ENCODE measurements at places on chromosomes 16 and 17.

DNA sequence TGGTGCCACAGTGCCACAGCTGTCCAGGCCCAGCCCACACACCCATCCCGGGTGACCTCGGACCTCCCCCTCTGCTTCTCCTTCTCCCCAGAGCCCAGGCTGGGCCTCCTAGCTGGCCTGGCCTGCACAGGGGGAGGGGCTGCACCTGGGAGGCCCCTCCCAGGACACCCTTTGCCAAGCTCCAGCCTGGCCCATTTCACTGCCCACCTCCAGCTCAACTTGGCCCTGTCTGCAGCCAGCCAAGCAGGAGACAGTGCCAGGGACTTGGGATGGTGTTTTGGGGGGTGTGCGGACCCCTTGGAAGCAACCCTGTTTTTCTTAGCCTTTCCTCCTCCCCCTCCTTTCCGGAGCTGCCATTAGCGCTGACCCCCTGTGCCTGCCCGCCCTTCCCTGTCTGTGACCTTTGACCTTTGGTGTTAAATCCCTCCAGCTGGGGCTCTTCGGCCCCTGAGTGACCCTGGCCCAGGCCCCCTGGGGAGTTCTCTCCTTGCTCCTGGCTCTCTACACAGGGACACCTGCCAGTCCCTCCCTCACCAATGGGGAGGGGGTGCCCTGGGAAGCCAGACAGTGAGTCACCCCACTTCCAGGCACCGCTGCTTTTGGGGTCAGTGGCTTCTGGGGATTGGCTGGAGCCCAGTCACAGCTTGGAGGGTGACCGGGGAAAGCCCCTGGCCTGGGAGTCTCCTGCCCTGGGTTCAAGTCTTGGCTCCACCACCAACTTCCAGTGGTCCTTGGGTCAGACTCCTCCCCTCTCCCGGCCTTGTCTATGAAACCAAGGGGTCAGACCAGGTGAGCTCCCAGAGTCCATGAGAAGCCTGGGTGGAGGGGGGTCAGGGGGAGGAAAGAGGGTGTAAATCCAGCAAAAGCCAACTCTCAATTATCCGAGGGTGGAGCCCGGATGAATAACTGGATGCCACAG lies 1.9 kb downstream of the GLIS2 start:
- peak; percentile 58 for DNase-seq

DNA sequence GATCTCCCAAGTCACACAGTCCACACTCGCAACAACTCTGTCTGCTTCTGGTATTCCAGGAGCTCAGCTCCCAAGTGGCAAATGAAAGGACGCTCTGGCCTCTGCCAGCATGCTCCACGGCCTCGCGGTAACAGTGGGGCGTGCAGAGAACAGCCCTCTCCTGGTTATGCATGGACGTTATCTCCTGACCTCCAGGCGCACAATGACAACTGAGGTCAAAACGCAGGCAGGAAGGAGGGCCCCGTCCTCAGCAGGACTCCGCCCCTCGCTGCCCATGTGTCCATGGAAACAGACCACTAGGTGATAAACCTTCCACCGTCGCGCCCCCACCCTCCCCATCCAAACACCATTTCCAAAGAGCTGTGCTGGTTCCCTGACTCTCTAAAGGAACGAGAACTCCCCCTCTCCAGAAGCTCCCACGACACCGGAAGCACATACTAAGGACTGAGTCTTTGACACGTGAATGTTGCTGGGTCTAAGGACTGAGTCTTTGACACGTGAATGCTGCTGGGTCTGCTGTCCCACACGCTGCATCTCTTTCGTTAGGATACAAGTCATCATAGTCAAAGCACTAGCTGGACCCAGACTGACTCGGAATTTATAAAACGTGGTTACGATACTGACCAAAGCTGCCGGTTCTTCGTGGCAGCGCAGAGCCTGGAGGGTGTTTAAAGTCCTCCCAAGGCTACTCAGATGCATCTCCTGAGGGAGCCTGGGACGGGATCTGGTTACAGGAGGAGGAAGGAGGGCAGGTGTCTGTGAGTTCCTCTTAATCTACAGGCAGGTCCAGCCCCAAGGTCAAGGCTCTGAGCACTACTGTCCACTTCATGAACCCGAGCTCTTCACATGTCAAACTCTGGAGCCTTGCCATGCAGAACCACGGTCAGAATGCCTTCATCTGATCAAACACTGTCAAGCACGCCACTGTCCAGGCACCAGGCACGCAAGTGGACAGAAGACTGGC lies 43.9 kb downstream of the KLHDC4 start:
- DNase-seq = no peak

DNA sequence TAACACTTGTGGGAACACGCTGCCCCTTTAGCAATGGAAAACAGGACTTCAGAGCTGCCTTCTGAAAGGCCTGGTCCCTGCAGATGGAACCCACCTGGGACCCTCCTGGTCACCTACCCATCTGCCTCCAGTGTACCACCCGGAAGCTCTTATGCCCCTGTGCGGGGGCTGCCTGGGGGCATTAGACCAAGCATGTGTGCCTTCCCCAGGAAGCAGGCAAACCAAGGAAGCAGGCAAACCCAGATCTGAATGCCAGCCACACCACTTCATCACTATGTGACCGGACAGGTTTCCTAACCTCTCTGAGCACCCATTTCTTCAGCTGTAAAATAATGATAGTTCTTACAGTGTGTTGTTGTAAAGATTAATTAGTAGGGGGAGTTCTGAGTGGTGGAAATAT lies 20.8 kb upstream of the LRRC37A3 start:
- no peak for DNase-seq

DNA sequence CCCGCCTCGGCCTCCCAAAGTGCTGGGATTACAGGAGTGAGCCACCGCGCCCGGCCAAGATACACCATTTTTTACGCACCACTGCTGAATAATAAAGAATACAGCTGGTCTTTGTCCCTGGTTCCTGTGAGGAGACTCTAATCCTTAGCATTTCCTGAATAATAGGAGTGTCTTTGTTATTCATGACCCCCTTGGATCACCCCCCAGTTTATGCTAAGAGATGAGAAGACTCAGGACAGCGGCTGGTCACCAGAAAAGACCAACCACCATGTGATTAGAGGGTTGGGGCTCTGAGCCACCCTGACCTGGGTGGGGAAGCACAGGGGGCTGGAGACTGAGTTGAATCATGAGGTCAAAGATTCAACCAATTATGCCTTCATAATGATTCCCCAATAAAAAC lies 17.3 kb downstream of the PHLPP2 start:
- no peak for DNase-seq

DNA sequence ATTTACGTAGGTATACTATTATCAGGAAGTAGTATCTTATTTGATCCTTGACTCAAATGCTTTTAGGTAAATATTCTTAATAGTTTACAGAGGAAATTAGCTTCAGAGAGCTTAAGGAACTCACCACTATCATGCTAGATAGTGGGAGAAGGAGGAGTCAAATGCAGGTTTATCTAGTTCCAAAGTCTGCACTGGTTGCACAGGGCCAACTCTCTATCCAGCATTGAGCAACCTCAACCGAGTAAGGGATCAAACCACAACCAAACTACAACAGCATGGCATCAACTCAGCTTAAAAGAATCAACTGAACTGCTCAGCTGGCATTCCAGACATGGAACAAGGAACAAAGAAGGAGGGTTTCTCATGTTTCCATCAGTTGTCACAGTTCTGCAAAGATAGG lies 306.0 kb downstream of the MAF start:
- no peak for DNase-seq

DNA sequence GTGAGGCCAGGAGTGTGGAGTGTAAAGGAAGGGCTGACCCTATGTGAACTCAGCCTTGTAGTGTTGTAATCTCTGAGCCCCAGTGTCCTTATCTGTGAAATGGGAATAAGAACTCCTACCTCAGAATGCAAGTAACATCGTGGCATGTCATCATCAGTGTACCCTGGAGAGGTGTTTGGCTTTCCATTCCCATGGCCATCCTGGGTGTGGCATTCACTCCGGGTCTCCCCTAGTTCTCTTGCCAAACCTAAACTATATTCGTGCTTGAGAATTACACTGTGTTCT lies 1.9 kb downstream of the NXPH3 start:
- no peak for DNase-seq

DNA sequence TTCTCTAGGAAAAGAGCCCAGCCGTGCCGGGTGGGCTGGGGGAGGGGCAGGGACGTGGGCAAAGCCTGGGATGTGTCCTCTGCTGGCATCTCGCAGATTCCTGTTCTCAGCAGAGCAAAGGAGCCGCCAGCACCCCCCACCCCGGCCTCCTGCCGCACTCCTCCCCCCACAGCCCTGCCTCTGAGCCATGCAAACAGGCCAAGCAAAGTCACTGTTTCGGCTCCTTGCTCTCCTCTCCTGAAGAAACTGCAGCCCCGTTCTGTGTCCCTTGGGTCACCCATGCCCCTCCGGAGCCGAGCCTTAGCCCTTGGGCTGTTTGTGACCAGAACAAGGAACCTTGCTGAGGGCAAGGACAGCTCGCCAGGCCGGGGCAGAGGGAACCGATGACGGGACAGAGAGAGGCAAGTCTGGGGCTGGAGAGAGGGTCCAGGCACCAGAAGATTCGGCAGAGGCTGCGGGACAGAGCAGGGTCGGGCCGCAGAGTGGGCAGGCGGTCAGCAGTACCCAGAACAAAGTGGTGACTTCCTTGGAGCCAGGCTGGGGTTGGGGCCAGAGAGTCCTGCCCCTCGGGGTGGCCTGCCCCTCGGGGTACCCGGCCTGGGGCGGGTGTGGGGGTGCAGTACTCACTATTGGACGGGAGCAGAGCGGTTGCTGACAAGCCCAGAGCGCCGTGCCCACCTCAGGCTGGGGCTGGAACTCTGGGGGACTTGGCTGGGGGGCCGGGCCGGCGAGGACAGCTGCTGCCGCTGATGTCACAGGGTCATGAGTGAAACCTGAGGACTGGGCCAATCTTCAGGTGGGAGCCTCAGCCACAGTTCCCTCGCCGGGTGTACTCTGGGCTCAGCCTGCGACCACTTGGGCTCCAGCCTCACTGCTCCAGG lies 9.2 kb upstream of the PRR29 start:
- DNase-seq = peak; percentile 39

- no peak for DNase-seq
These were observed 52.6 kb downstream of the NOS2 start for GRCh38 chr17:27747462-27748359.

GRCh38 chr17:2693561-2694380 lies 17.8 kb downstream of the CLUH start:
- DNase-seq = peak; percentile 9

DNA sequence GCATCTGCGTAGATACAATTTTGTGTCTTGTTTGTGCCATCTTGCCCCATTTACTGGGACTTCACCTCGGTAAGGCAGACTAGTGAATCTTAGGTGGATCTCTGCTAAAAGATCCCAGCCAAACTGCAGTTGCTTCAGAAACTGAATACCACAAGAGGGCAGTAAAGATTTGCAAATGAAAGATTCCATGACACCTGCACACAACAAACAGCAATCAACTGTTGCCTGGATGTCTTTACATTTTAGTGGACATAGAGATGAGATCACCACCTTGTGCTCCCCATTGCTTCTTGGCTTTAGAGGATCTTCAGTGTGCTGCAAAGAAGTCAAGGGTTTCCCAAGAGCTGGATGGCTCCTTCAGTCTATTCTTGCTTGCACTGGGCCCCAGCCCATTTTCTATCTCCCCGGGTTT lies 119.2 kb upstream of the CACNG5 start:
- DNase-seq = no peak

GRCh38 chr17:57662644-57663308 lies 82.3 kb downstream of the CCDC182 start:
- peak; percentile 99 for DNase-seq

DNA sequence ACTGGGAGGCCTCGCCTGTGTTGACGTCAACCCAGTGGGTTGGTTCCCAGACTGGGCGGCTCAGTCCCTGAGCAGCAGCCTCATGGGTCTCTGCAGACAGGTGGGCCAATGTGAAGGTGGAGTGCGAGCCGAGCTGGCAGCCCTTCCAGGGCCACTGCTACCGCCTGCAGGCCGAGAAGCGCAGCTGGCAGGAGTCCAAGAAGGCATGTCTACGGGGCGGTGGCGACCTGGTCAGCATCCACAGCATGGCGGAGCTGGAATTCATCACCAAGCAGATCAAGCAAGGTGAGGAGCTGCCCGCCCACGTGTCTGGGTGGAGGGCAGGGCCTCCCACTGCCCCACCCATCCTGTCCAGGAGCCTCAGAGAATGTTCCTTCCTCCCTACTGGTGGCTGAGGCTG lies 44.1 kb downstream of the MRC2 start:
- no peak for DNase-seq

GRCh38 chr16:73046849-73047214 lies 1.1 kb downstream of the ZFHX3 start:
- DNase-seq = no peak

DNA sequence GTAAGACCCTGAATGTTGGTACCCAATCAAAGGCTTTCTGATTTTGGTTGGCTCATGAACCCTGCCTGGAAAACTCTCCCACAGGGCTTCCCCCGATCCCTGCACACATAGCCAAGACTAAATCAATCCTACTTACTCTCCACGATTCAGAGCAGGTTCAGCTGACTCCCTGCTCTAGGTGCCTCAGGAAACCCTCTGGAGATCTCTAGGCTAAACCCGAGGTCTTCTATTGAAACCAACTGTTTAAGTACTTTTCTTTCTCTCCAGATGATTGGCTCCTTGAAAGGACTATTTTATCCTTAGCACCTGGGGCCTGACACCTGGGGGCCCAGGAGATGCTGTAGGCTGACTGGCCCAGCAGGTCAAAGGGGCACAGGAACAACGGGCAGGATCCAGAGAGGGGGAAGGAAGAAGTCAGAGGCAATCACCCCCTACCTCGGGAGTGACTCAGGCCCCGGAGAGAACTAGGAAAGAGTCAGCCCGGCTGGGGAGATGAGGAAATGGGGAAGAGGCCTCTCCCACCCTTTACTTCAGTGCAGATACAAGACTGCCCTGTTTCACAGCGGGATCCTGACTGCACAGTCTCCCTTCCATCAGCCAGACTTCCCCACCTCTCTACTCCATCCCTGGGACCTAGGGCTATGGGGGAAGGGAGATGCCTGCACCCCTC lies 2.0 kb downstream of the TBC1D10B start:
- no peak for DNase-seq

DNA sequence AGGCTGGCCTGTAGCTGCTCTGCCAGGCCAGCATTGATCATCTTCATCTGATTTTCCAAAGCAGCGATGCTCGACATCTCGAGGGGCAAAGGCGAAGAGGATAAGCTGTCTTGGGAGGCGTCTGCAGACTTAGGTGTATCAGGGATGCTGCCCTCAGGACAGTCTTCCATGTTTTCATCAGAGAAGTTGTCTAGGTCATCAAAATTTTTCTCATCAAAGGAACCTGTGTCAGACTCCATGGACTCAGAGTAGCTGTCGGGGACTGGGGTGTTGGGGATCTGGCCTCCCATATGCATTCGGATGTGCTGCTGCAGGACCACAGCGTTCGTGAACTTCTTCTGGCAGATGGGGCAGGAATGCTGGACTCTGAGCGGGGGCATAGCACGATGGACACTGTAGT lies 11.5 kb downstream of the SALL1 start:
- DNase-seq = no peak
